ENCODE measurements at places on chromosomes 5 and 9. TPM values are rescaled to one million over a fixed set of nuclear protein-coding genes. Genes with fewer than 3 reads are reported as not detected.

Gene LECT2
- total RNA-seq = not detected

Gene G3BP1
- total RNA-seq = 529 TPM

Gene PCDHGC3
- 18.6 TPM for total RNA-seq

DNA sequence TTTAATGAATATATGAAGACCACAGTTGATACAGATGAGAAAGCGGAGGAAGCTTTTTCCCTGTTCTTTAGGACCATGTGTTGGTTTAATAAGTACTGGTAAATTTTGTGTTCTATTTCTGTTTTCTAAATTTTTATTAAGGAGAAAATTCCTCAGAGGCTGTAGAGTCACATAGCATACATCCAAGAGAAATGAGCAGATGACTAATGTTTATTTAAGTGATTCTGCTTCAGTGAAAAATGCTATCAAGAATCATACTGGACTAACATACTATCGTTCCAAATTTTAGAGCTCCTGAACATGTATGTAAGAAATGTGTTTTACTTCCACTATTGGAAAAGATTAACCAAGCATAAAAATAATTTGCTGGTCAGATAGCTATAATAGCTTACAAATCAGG lies 115.0 kb downstream of the KIAA1958 start:
- no peak overlapping the region for H3K4me3 ChIP-seq
- no peak for DNase-seq
- no peaks in the 10 kb centered on the region for H3K27me3 ChIP-seq
- H3K36me3 ChIP-seq = no peaks in the 10 kb centered on the region
- no peak overlapping the region for H3K27ac ChIP-seq
- H3K4me1 ChIP-seq = no peaks in the 10 kb centered on the region

- no peaks in the 10 kb centered on the region for H3K36me3 ChIP-seq
- H3K27ac ChIP-seq = no peak overlapping the region
- DNase-seq = no peak
- H3K27me3 ChIP-seq = no peaks in the 10 kb centered on the region
Observed at GRCh38 chr9:76453785-76454184, 5.2 kb upstream of the GCNT1 start.

GRCh38 chr5:60510049-60510448 lies 189.9 kb downstream of the DEPDC1B start:
- no peak overlapping the region for H3K27ac ChIP-seq
- DNase-seq = no peak
- no peaks in the 10 kb centered on the region for H3K36me3 ChIP-seq
- H3K4me3 ChIP-seq = no peak overlapping the region

Gene ANKRD18B
- total RNA-seq = 13.8 TPM

DNA sequence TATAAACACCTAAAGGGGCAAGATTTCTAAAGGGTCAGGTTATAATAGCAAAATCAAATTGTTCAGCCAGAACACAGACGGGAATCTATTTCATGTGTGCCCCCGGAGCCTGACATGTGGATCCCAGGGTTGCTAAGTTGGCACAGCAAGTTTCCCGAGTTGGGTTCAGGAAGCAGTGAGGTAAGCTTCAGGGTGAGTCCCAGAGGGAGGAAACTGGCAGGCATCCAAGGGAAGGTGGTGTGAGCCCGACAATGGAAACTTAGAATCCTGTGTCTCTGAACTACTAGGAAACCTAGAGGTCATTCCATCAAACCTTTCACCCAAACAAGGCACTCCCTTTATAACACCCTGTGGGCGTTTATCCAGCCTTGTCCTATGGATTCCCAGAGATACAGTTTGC lies 98.4 kb downstream of the ADRB2 start:
- H3K4me1 ChIP-seq = no peaks in the 10 kb centered on the region
- no peak for DNase-seq
- H3K27me3 ChIP-seq = no peaks in the 10 kb centered on the region
- H3K27ac ChIP-seq = no peak overlapping the region
- no peak overlapping the region for H3K4me3 ChIP-seq
- no peaks in the 10 kb centered on the region for H3K36me3 ChIP-seq

Gene ASB6
- 17.3 TPM for total RNA-seq

Measured in H1 (cell line).